ENCODE measurements at places on chromosomes 7 and 10. TPM values are rescaled to one million over a fixed set of nuclear protein-coding genes. Genes with fewer than 3 reads are reported as not detected.

Gene ANTXRL
- total RNA-seq, result not detected

Gene ARHGEF35
- total RNA-seq, result 3.4 TPM

DNA sequence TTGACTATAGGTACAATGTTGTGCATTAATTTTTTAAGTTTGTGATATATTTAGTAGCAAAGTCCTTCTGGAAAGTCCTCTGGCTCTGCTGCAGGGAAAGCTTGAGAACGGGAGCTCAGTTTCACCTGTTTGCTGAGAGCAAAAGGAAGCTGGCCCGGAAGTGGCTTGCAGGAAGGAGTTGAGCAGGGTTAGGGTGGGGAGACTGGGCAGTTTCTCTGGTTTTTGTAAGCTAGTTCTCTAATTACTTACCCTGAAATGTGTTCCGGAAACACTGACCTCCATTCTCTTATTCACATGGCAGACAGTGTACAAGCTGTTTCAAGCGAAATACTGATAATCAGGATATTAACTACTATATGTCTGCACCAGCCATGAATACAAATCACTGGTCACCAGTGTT, 22.3 kb downstream of the MAP3K8 start:
- H3K4me3 ChIP-seq, result no peak overlapping the region
- no peak overlapping the region for H3K27ac ChIP-seq
- DNase-seq, result no peak
- no peaks in the 10 kb centered on the region for H3K27me3 ChIP-seq

DNA sequence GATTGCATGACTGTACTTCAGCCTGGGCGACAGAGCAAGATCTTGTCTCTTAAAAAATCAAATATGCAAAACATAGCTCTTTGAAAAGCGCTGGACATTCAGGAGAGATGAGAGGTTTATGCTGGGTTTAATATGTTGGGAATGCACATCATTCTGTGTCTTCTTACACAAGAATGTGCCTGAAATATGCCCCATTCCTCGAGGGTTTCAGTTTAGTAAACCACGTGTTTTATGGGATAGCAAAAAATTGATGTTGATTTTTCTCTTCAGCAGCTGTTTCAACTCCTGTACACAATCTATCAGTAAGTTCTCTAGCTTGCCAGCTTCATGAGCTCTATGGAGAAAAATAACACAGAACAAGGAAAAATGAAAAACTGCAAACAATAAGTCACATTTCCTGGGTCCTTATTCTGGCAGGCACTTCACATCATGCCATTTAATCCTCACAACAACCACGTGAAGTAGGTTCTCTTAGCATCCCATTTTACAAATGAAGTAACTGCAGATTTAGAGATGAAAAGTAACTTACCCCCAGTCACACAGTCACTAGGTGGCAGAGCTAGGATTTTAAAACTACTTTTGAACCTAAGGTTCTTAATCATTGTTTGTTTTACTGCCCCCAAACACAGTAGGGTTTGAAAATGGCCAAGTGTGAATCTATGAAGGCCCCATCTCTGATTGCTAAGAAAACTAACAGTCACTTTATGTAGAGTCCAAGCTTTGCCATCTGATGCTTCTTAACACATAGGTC, 423.6 kb downstream of the PHTF2 start:
- peak overlapping the region; percentile 23 for H3K4me3 ChIP-seq
- DNase-seq, result peak; percentile 60
- H3K4me1 ChIP-seq, result peaks cover 42% of the 10 kb centered on the region
- peak overlapping the region; percentile 25 for H3K27ac ChIP-seq
- no peaks in the 10 kb centered on the region for H3K36me3 ChIP-seq
- no peaks in the 10 kb centered on the region for H3K27me3 ChIP-seq

GRCh38 chr10:89985446-89985845, 284.1 kb downstream of the KIF20B start:
- no peak overlapping the region for H3K27ac ChIP-seq
- H3K27me3 ChIP-seq, result no peaks in the 10 kb centered on the region
- no peaks in the 10 kb centered on the region for H3K4me1 ChIP-seq
- no peak for DNase-seq
- H3K36me3 ChIP-seq, result no peaks in the 10 kb centered on the region

- no peaks in the 10 kb centered on the region for H3K27me3 ChIP-seq
- DNase-seq, result no peak
- H3K4me3 ChIP-seq, result no peak overlapping the region
- no peak overlapping the region for H3K27ac ChIP-seq
- H3K36me3 ChIP-seq, result 0 out of 2 replicates have a peak, but pooled peaks cover 7% of the 10 kb centered on the region
These were observed 80.0 kb downstream of the SHH start for GRCh38 chr7:155732286-155732685.
